ENCODE measurements at places on chromosomes 5 and 9.
A peak's percentile ranks its signal among the peaks of the same experiment; 100 is the strongest.

DNA sequence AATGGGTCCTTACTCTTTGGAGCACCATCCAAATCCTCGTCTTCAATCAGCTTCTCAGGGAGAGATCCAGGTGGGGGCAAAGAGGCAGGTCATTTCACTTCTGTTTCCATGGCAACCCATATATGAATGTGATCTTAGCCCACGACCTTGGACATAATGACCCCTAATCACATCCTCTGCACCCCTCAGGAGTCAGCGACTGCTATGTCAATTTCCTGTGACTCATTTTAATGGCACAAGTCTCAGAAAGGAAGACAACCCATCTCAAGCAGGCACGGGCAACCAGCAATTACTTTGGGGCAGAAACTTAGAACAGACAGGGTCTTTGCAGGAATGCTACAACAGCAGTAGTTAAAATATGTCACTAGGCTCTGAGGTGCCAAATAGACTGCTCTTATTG, 591.2 kb downstream of the TLR4 start:
- no peak for DNase-seq

DNA sequence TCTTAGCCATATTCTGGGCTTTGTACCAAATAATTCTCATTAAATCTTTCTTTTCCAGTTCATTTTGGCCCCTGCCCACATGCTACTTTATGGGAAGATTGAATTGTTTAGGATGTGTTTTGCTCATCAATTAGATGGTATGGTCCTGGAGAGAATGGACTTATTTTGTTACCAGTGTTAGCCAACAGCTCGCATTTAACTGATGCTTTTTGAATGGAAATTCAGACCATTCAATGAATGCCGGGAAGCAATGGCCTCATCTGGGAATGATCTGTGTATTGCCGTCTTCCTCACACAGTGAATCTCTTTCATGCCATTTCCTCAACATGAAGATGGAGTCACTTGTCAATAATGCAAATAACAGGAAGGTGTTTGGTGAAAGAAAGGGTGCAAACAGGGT, 370.6 kb upstream of the PIK3R1 start:
- no peak for DNase-seq

GRCh38 chr9:131578731-131579504, 33.6 kb downstream of the PRRT1B start:
- no peak for DNase-seq

DNA sequence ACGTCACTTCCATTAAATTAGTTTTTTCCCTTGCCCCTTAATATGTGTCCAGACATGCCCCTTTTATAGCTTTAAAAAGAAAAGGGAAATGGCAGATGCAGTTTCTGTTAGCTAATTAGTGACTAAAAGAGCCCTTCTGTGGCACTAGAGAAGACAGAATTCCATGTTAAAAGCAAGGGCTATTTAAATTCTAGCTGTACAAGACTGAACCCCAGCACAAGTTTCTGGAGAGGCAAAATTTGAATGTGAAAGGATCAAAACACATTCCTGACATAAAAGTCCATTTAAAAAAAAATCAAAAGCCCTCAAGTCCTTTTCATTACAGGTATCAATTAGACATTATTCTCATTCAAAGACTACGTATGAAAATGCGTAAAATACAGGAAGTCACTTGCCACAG, 78.7 kb downstream of the HAPLN1 start:
- no peak for DNase-seq

DNA sequence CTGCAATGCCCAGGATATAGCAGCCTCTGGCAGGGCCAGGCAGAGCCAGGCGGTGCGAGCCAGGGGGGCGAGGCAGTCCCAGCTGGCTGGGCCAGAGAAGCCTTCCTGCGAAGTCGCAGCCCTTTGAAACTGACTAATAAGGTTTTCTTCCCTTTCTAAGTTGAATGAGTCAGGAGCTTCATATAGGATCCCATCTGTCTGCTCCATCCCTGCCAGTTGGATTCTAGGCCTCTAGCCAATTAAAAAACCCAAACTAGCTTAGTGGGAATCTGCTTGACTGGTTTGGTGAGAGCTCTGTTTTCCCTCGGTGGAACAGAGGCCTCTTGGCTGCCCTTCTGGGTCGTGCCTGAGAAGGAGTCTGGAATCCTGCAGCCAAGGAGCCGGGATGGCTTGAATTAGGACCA, 70.1 kb upstream of the RAPGEF1 start:
- DNase-seq: no peak

DNA sequence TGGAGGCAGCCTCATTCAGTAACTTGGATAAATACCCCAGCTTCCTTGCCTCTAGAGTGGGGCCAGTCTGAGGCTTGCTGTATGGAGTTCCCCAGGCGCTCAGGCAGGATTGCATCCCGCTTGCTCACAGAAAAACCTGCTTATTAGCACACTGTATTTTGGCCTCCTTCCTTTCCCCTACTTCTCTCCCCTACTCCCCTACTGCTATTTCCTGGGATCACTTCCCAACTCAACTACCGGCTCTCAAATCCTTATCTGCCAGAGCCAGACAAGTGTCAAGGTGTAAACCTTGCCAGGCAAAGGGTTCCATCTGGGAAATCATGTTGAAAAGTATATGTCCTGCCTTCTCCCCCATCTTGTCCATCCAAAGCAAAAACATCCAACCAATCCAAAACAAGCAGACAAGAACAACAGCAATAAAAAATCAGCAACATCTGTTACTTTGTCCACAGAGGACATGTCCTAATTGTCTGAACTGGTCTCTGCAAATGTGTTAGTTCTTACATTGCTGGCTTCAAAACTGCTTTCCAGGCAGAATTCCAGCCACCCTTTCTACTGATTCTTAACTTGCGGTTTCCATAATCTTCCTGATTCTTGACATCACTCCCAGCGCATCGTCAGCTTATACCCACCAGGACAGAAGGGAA, 164.1 kb upstream of the SEMA6A start:
- no peak for DNase-seq

DNA sequence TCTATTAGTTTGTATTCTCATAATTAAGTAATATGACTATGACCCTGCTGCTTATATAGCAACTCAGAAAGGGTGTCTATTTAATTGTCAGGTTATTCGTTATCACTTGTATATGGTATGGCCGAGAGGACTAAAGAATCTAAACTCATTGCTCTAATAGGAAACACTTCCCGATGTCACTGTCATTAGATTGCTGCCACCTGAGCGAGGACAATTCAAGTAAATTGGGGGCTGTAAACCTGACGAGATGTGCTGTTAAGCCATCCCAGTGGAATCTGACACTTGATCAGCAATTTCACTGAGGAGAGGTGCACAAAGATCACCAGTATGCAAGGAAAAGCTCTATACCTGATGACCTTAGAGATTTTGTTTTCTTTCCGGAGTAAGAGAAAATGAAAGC, 1319.3 kb downstream of the MAT2B start:
- no peak for DNase-seq

DNA sequence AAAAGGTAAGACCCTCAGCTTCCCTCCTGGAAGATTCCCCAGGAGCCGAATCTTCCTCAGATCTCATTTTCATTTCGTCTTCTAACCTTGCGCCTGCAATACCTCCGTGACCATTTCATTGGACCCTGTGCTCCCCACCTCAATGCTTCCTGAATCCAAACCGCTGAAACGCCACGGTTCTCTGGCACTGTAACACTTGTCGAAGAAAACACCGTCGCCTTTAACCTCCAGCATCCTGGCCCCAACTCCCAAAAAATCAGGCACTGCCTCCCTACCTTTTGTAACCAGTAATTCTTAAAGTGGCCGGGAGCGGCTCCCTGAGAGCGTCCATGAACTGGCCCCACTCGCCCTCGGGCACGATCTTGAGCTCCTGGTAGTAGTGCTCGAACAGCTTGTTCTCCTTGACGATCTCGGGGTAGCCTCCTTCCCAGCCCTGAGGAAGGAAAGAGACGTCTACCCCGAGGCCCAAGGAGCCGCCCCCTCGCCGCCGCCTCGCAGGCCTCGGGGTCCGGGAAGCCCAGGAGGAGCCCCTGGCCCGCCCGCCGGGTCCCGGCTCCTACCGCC, 438 bp downstream of the NSUN2 start:
- DNase-seq: no peak

DNA sequence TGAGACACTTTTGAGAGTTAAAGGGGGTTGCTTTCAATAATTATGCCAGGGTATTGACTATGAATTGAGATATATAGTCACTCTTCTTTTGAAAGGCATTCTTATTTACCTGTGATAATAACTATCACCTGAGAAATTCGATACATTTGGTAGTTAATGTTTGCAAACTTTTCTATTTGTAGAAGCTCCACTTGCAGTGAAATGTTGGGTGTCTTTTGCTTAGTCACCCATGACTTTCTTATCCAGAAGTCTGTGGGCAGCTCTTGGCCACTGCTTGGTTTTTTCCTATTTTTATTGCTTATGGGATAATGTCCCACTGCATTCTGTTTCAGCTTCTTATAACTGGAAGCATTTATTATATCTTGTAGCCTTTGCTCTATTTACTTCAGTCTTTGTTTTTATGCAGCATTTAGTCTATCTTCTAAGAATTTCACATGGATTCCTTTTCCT, 3.9 kb downstream of the MACIR start:
- DNase-seq: no peak

DNA sequence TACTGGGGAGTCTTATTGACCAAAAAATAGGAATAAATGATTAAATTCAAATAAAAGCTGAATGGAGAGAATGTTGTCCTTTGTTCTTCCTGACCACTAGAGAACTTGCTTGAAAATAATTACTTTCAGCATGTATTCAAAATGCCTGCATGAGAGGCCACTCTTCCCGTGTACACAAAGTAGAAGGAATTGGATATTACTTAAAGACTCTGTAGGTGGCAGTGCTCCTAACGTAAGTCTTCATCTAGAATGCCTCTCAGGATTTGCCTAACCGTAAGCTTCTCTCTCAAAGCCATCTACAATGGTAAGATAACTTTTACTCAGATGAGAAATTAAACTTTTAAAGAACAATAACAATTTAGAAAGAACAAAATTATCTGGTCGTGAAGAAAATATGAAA, 620.0 kb upstream of the CCNG1 start:
- DNase-seq: no peak

DNA sequence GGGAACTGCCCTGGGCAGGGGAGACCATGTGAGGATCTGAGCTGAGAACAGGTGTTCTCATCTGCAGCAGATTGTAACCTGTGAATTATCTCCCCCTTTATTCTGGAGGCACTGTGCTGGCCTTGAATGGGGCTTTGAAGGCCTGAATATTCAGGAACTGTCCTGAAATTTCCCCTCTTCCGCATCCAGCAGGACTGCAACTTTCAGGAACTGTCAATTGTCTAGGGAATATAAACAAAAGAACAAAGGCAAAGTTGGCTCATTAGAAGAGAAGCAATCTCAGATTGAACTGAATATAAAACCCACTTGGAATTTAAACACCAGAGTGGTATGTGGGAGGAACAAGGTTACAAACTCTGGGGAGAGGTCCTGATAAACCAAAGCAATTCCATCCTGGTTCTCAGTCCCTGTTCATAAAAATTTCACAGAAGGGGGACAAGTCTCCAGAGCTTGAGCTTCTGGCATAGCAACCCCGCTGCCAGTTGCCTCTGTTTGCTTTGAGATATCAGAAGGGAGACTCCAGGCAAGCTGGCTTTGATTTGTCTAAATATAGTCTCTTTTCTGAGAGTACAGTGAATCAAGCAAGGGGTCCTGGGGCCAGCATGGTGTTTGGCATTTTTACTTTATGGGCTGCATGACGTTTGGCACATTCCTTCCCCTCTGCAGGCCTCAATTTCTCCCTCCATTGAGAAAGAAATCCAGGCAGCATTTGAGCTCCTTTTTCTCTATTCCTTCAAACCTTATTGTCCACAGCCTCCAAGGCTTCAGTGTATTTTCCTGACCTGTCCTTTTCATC, 47.5 kb downstream of the ADRB2 start:
- DNase-seq: no peak

DNA sequence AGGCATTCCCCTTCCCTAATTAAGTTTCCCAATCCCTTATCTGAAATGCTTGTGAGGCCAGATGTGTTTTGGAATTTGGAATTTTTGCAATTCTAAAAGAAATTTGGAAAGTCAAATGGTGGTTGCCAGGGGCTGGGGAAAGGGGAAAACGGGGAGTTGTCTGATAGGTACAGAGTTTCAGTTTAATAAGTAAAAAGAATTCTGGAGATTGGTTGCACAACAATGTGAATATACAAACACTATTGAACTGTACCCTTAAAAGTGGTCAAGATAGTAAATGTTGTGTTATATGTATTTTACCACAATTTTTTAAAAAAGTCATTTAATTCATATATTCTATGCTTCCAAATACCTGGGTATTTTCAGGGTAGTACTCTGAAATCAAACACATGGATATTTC, 154.5 kb downstream of the ADAMTS12 start:
- DNase-seq: no peak

DNA sequence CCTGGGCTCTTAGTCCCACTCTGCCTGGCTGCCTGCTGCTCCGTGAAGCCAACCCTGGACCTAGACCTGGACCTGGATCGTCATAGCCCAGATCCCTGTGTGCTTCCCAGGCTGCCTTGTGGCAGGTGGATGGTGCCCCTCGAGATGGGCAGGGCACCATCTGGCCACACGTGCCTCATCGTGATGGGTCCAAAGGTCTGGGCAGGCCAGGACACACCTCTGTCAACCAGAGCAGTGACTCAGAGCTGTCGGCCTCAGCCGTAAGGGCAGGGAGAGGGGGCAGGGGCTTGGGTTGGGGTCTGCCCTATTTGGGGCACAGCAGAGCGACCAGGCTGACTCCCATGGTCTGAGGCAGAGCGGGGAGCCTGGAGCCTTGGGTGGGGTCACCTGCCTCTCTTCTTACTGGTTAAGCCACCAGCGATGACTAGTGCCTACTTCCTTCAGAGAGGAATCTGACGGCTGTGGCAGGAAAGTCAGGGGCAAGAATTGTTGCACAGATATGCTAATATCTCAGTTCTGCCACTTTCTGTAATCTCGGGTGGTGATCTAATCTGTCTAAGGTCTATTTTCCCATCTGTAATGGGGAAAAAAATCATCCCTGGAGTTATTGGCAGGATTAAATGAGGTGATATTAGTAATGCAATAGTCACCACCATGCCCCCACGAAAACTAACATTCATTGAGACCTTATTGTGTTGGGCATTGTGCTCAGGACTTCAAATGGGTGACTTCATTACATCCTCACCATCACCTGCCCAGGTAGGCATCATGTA, 3.2 kb upstream of the CDHR2 start:
- DNase-seq: no peak

DNA sequence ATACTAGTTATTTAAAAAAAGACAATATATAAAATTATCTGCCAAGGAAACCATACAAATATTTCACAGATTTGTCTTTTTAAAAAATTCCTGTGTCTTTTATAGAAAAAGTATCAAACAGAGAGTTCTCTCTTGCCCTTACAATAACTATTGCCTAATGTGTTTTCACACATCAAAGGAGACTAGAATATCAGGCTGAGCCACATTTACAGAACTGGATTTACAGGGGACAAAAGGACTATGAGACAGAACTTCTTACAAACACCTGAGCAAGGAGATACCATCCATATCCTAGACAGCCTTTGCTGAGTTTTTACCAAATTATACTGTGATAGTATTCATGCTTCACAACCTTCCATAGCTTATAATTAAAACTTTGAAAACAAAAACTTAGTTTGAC, 34.2 kb downstream of the TMEM245 start:
- DNase-seq: no peak

- peak; percentile 44 for DNase-seq
These were observed 16.9 kb downstream of the IL5 start for GRCh38 chr5:132526290-132526973.
